ENCODE measurements at places on chromosomes 3 and 15.

DNA sequence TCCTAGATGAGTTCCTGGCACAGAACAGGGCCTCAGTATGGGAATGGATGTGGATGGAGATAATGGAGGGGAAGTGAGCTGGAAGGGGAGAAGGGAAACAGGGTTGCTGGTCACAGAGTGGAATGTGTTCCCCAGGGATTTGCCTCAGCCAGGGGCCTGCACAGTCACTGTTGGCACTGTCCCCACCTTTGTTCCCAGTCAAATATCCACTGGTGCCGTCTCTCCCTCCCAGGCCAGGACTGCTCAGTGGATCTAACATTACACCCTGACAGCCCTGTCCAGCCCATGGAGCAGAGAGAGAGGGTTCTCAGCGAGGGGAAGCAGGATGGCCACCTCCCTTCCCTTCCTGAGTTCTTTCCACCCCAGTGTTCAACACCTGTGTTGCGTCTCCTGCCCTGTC lies 1.5 kb upstream of the PPP1R2 start:
- DNase-seq, result no peak

- no peak for DNase-seq
Observed at GRCh38 chr3:43034200-43034599, 55.1 kb downstream of the GASK1A start.

DNA sequence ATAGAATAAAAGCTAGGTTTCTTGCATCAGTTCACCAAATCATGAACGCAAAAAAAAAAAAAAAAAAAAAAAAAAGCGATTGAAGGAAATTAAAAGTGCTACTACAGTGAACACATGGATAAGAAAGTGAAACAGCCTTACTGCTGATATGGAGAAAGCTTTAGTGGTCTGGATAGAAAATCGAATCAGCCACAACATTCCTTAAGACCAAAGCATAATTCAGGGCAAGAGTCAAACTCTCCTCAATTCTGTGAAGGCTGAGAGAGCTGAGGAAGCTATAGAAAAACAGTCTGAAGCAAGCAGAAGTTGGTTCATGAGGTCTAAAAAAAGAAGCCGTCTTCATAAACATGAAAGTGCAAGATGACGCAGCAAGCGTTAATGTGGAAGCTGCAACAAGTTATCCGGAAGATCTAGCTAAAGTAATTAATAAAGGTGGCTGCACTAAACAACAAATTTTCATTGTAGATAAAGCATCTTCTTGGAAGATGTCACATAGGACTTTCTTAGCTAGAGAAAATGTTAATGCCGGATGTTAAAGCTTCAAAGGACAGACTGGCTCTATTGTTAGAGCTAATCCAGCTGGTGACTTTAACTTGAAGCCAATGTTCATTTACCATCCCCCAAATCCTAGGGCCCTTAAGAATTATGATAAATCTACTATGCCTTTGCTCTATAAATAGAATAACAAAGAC lies 19.2 kb downstream of the P3H2 start:
- DNase-seq, result no peak

DNA sequence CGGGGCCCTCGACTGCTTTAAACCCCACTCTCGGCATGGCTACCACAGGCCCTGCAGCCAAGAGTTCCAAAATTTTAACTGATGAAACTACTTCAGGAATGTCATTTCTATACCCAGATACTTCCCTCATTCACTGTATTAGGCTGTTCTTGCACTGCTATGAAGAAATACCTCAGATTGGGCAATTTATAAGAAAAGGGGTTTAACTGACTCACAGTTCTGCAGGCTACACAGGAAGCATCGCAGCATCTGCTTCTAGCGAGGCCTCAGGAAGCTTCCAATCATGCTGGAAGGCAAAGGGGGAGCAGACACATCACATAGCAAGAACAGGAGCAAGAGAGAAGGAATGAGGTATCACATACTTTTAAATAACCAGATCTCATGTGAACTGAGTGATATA lies 21.6 kb upstream of the ALCAM start:
- no peak for DNase-seq

- no peak for DNase-seq
Observed at GRCh38 chr3:156792536-156792935, 33.6 kb upstream of the LEKR1 start.

GRCh38 chr3:183264268-183264667 lies 11.2 kb downstream of the B3GNT5 start:
- no peak for DNase-seq

DNA sequence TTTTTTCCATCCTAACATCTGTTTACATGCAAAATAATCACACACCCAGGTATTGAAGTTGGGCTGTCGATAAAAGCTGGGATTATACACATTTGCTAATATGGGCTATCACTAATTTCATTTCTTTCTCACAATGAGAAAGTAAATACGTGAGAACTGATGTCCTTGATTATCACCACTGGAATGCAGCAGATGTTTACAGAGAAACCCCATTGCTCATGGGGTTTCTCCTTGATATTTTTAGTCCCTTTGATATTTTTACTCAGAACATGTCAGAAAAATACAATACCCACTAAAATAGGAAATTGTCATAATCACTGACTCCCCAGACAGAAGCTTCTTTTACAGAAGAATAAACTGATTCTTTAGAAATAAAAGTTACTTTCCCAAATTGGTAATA lies 535.1 kb upstream of the CCDC54 start:
- no peak for DNase-seq

GRCh38 chr15:29066838-29067237 lies 181.1 kb downstream of the APBA2 start:
- DNase-seq, result no peak

- DNase-seq, result no peak
Observed at GRCh38 chr15:37253877-37254276, 153.5 kb upstream of the MEIS2 start.

GRCh38 chr3:45454466-45454865 lies 66.1 kb downstream of the LARS2 start:
- no peak for DNase-seq

GRCh38 chr3:144032531-144033239 lies 61.1 kb downstream of the DIPK2A start:
- DNase-seq, result no peak

DNA sequence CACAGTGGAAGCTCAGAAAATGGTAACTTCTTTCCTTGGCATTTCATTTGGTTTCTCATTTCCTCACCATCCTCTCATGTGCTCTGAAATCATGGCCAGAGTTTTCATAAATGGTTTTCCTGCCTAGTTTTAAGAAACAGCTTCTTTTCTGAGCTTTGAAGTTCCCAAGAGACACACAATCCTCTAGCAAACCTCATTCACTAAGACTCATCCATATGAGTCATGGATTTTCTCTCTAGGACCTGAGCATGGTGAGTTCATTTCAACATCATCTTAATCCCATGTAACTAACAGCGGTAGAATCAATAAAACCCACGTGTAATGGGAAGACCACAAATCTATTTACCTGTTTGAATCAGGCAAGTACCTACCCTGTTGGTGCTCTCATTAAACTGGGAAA lies 274.5 kb upstream of the LRTM1 start:
- no peak for DNase-seq

DNA sequence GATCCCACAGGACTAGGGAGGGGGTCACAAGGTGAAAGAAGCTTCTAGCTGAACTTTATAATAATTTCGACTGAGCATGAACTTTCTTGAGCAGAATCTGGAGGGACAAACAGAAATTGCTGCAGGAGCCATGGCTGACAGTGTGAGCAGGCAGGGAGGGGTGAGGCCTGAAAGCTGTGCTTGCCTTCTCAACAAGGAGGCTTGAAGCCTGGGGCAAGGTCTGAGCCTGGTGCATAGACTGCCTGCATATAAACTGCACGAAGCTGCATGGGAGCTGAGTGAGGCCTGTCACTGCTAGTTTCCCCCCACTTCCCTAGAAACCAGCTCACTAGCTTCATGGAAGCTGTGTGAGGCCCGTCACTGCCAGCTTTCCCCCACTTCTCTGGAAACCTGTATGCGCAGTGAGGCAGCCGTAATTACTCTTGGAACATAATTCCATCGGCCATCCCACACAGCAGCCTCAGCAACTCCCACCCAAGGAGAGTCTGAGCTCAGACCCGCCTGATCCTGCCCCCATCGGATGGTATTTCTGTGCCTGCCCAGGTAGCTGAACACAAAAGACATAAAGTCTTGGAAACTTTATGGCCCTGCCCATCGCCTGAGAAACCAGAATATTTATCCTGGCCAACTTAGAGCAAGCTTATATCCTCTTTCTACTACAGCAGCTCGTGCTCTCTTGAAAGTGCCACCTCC lies 136.5 kb downstream of the PLCH1 start:
- DNase-seq, result no peak

GRCh38 chr3:10392244-10392643 lies 71.3 kb upstream of the SEC13 start:
- no peak for DNase-seq

GRCh38 chr3:173044998-173045397 lies 96.0 kb downstream of the SPATA16 start:
- DNase-seq, result no peak

GRCh38 chr3:53074761-53075742 lies 29.2 kb upstream of the SFMBT1 start:
- no peak for DNase-seq

DNA sequence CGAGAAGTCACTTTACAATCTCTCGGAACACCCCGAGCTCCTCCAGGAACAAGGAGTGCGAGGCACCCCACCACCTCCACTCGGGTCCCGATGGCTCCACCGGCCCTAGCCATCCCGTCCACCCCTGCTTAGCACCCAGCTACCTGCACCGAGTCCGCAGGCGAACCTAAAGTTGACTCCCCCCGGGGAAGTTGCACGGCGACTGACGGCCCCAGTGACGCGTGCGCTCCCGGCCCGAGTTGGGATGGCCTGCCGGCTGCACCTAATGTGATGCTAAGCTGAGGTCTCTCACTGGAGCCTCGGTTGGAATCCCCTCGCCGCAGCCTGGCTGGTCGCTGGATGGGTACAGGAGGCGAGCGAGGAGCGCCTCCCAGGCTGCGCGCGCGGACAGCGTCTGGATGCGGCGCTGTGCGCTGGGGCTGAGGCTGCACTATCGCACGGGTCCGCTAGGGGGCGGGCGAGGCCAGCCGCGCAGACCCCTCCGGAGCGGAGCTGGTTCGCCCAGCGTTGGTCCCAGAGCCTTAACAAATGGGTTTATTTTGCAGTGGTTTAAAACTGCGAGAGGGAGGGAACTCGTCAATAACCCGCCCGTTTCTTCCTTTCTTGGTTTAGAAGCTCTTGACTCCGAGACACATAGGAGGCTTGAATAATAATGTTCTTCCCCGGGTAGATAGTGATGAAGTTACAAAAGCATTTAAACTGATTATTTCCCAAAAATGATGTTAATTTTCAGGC lies at the start of gene OXTR:
TSS of gene OXTR (minus strand) at position 526 of the 735 bp plus-strand sequence. CDS start 1,426 bp downstream, outside the sequence.
- no peak for DNase-seq

- DNase-seq, result no peak
Observed at GRCh38 chr3:169203631-169204550, 459.6 kb downstream of the MECOM start.

DNA sequence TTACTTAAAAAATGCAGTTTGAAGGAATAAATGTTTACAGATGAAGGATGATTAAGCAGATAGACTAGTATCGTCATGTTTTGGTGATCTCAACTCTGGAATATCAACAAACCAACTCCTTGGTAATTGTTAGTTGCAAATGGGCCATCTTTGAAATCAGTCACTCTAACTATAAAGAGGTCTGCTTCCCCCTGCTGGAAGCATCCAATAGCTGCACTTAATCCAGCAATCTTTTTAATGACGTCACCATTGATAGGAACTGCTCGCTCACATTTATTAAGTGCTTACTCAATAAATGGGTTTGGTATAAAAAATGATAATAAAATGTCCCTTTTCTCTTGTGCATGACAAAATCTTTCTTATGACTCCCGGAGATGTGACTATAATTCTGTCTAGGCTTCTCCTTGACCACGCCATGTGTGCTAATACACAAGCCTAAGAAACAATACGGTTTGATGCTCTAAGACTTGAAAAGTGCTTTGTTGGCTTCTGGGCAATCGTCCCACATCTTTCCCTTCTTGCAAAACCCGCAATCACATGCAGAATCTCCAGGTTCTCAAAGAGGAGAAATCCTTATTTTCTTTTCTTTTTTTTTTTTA lies 227.6 kb upstream of the POU1F1 start:
- no peak for DNase-seq

DNA sequence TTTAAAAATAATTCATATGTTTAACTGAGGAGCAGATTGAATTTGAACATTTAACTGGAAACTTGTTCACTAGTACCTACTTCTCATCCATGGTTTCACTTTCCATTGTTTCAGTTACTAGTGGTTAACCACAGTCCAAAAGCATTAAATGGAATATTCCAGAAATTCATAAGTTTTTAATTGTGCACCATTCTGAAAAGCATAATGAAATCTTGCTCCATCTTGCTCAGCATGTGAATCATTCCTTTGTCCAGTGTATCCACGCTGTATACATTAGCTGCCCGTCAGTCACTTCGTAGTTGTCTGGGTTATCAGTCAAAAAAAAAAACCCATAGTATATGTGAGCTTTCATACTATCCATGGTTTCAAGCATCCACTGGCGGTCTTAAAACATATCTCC lies 217.6 kb downstream of the TPRG1 start:
- DNase-seq, result no peak

DNA sequence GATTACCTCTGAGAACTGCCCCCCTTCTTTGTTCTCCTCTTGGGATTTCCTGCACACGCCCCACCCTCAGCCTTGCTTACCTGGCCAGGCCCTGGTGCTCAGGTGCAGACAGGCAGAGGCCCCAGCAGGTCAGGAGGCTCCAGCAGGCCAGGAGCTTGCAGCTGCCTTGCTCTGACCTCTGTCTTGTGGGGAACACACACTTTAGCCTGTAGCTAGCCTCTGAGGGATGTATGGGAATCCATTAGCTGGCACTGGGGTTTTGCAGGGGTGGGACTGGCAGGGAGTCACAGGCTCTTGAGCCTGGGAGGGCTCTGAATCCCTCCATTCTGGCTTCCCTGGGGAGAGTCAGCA lies 2.7 kb downstream of the SMAD6 start:
- DNase-seq, result no peak

- no peak for DNase-seq
Observed at GRCh38 chr15:100108346-100108745, 233.4 kb downstream of the ADAMTS17 start.

- DNase-seq, result no peak
Observed at GRCh38 chr15:58148633-58149445, 10.7 kb downstream of the AQP9 start.

GRCh38 chr3:61776390-61776789 lies 215.0 kb downstream of the PTPRG start:
- DNase-seq, result no peak
